Stimulated activated CD4-positive, alpha-beta T cell treated with anti-CD3 and anti-CD28 coated beads, TNF-alpha, amount 100 ng/mL, for 4 hours (primary cell): ENCODE measurements at places on chromosomes 3 and 15.

- no peak for DNase-seq
Measured at GRCh38 chr15:45168751-45169551, 18.8 kb downstream of the SHF start.

DNA sequence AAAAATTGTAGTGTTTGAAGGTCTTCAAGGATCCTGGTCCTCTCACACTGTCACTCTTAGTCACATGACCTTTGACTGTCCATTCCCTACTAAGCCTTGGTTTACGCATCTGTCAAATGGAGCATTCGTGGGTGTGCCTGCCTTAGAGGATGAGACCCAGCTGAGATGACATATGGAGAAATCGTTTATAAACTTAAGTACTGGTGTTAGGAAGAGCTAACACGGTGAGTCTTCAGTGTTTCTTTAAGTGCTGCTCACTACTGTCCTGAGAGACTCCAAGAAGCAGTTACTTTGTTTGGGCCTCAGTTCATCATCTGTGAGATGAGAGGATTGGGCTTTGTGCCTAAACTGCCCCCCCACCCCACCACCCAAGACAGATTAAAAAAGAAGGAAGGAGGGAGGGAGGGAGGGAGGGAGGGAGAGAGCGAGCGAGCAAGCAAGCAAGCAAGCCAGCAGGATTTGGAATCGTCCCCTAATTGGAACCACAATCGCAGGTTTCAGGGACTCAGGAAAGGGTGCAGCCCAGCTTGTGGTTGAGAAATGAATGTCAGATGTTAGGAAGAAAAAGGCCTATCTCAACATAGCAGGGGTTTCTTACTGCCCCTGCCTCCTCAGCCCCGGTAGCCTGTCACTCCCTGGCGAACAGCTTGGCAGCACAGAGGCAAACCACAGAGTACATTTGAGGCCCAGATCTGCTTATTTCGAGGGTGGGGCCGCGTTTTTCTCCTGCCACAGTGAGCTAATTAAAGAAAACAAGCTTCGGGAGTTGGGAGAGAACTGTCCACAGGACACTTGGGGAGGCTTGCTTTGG is 32.7 kb downstream of the SMAD3 start:
- no peak for DNase-seq

- no peak for DNase-seq
Measured at GRCh38 chr15:28105793-28106192, 6.7 kb upstream of the OCA2 start.

GRCh38 chr3:46888705-46889104 is 11.2 kb downstream of the PTH1R start:
- DNase-seq = no peak

DNA sequence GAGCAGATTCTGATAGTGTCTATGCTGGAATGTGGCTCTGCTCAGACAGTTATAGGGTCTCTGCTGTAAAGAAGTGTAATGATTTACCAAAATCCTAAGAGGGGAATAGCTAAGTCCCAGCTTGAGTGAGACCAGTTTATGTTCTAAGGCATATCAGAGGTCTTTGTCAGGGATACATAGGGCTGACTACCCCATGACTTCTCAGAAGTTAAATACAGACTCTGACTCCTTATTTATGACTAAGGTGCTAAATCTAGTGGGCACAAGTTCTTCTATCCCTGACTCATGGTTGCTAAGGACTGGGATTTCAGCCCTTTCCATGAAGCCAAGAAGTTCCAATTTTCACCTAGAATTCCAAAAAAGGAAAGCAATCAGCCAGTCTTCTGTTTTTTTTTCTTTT is 192.6 kb upstream of the POU1F1 start:
- no peak for DNase-seq

DNA sequence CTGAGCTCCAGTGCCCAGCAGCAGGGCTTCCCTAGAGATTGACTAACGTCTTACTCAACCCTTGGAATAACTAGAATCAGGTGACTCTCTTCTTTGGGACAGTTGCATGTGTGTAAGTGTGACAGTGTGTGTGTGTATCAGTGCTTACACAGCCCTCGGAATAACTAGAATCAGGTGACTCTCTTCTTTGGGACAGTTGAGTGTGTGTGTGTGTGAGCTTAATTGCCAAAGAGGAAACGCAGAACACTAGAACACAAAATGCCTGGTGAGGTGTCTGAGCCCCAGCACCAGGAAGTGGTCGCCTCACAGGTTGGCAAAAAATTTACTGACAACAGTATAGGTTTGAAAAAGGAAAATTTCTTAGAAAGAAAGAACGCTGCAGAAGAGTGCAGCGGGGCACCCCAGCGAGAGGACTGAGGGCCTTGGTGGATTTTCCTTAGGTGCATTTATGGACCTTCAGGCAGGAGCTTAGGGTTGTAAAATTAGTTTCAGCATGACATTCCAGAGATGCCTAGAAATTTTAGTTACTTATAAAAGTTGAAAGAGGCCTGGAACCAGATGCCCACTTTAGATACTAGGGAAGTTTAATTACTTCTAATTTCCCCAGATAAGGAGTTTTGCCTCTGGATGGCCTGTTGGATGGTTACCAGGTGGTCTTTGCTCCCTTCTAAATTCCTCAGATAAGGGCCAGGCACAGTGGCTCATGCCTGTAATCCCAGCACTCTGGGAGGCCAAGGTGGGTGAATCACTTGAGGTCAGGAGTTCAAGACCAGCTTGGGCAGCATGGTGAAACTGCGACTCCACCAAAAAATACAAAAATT is 3.7 kb upstream of the WDR82 start:
- DNase-seq = no peak

DNA sequence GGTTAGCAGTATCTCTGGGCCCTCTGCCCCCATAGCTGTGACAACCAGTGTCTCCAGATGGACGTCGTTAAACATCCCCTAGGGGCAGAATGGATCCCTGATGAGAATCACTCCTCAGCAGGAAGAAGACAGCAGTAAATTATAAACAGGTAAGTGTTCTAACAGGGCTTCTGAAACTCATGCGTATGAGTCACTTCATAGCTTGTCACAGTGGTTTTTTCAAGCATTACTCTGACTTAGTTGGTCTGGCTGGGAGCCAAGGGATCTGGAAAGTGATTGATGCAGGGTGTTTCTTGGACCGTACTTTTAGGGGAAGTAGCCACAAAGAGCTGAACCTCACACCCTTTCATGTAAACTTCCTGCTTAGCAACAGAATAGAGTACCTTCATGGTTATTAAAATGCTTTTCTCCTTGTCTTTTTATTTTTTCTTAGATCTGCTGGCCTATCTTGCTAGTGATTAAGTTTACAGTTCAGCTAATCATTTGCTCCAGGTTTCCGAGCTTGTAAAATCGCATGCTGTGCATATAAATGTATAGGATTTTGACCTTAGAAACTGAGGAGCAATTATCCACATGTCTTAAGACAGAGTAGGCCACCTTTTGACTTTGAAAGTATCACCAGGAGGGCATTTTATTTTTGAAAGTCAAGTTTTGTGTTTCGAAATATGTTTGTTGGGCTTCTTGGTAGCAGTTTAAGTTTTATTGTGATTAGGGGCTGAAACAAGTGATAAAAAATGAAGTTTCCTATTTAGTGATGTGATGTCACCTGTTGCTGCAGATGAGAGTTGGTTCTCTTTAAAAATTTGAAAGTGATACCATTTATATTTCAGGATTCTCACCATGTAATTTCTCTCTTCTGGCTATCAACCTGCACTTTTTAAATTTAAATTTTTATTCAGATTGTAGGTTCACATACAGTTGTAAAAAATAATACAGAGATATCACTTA is 333.9 kb downstream of the PTPRG start:
- DNase-seq = no peak

- DNase-seq = no peak
Measured at GRCh38 chr3:156792945-156793344, 33.2 kb upstream of the LEKR1 start.

DNA sequence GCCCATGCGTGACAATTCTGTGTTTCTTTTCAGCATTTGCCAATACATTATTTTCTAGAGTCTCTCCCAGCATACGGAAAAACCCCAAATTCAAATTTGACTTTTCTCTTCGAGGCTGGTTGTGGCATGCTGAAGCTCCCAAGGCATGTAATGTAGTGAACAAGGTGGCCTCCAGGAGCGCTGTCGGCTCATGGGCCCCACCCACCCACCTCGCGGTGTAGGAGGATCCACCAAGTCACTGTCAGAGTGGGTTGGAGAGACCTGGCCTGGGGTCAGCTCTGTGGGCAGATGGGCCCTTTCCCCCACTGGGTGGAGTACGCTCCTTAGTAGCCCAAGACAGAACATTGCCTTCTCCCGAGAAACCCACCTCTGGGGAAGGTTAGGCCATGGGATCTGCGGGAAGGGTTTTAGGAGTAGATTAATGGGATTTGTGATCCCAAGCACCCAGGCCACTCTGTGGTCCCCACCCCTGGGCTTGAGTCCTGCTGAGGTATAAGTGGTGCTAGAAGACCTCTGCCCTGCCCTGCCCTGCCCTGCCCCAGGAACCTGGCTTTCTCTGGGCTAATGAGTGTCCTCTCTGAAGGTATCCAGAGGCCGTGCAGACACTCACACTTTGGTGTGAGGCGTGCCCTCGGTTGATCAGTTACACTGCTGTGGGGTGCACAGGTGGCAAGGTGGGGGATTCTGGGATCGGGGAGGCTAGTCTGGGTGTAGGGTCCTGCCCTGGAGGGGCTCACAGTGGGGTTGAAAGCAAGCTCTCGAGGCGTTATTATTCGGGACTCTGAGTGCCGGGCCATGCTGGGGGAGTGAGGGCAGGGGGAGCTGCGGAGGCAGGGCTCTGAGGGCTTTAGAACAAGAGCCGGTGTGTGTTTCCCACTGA is 97.9 kb downstream of the APBA2 start:
- no peak for DNase-seq

DNA sequence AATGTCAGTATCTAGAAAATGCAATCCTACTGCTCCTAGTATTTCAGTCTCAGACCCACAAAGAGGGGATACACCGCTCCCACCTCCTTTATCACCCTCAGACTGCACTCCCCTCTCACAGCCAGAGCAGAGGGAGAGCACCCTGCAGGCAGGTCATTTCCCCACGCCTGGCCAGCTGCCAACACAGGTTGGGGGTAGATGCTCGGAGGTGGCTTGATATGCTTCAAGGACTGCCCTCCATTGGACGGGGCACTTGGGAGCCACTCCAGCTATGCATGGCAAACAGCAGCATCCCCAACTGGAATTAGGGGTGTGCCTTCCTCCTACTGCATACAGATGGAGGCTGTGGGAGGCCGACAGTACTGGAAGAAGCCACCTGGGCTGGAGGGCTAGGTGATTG is 41.9 kb downstream of the TMEM266 start:
- DNase-seq = no peak

DNA sequence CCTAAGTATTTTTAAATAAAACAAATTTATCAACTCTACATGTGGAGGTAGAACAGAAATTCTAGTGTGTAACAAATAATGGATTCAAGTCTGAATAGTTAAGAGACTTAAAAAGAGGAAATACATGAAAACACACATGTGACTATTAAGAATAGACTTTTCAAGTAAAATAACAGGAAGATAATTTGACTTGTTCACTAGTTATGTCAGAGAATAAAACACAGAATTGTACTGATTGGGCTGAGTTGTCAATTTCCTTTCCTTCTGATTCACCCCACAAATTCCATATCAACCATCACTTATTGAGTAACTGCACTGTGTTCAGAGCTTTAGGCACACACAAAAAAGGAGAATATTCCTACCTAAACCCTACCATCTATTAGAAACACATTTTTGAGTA is 557.2 kb downstream of the TUSC7 start:
- DNase-seq = no peak

DNA sequence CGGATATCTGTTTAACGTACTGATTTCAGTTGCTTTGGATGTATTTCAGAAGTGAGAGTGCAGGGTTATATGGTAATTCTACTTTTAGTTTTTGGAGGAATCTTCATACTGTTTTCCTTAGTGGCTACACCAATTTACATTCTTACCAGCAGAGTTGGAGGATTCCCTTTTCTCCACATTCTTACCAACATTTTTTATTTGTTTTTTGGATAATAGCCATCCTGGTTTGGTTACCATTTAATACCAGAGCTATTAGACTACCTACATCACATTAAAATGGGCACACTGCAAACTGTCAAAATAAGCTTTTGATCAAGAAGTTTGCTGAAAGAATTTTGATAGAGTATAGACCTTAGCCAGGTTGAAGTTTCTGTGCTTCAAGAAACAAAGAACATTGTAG is 217.2 kb upstream of the CFAP20DC start:
- DNase-seq = no peak

DNA sequence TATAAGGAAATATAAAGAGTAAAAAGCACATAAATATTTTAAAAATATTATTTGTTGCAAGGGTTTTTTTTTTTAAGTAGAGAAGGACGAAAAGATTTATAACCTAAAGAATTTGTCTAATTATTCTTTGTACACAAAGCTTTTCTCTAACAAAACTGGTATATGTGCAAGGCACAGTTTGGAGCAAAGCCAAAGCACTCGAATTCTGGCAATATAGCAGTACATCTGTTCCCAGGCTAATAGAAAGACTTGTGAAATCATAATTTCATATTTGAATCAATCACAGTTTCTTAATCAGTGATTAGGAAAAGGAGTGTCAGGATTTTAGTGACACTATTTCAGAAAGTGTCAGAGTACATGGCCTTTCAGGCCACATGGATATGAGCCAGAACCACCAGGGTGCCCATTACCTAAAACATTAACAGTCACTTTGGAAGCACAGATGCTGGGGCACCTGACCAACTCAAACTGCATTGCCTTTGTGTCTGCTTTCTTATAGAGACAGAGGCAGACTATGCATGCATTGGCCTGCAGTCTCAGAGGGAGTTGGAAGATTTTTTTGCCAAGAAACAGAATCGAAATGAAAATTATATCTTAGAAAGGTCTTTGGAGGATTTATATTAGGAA is 651.8 kb upstream of the SGO1 start:
- no peak for DNase-seq

DNA sequence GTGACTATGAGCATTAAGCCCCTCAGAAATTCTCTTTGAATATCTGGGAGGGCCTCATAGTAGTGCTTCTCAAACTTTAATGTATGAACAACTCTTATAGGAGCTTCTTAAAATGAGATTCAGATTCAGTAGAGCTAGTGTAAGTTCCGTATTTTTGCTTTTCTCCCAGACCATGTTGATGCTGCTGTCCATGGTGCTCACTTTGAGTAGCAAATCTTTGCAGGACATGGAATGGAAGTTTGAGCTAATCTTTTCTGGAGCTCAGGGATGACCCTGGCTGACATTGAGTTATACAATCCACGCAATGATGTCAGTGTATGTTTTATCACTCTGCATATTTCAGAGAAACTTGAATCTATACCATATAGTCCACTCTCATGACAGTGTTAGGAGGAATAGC is 134.2 kb downstream of the OTOL1 start:
- no peak for DNase-seq

DNA sequence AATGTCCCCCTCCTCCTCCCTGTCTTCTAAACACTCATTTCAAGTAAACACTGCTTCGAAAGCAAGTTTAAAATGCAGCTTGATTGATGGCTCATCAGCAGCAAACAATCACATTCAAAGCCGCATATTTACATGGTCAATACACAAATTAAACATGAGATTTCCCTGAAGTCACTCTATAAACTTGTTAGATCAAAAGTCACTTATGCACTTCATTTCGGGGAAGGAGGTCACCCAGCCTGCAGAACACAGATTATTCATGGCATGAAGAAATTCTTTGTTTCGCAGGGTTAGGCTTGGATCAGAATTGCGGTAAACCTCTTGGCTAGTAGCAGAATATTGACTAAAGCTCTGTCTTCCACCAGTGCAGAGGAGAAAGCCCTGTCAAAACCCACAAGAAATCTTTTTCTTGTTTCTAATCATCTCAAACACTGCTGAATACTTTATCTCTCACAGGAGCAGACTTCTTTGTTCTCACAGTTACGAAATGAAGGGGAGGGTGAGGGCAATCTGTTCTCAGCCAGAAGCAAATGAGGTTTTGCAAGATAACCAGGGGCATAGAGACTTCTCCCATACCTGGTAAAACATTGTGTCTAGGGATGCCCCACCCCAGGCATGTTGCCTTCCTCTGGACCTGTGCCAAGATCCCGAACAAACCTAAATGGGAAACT is 133.3 kb upstream of the CHL1 start:
- DNase-seq = no peak
